ENCODE measurements at places on chromosomes 12 and 14. TPM values are rescaled to one million over a fixed set of nuclear protein-coding genes. Genes with fewer than 3 reads are reported as not detected.

- peak; percentile 93 for DNase-seq
Measured at GRCh38 chr12:96471368-96472050, 17.9 kb upstream of the CFAP54 start.

GRCh38 chr12:71008616-71009015 lies 88.1 kb upstream of the PTPRR start:
- no peak for DNase-seq

VDR gene
- 25.5 TPM for polyA plus RNA-seq

GRCh38 chr12:91622981-91623380 lies 440.4 kb upstream of the DCN start:
- no peak for DNase-seq

GRCh38 chr12:119391673-119392072 lies 57.1 kb downstream of the CCDC60 start:
- no peak for DNase-seq

DNA sequence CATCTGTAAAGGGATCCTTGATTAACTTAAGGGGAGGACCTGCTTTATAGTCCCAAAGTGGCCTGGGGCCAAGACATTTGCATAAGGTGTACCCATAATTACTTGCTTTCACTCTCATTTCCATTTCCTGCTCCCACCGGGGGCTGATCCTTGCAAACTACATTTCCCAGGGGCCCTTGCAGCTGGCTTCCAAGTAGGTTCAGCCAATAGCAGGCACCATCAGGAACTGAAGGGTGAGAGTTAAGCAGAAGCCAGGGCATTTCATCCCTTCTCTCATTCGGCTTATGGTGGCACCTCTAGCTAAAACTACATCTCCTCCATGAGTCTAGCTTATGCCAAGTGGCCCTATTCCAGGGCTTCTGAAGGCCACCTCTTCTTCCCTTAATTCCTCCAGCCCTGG lies 88.8 kb downstream of the CCDC60 start:
- no peak for DNase-seq

TRPV4 gene
- 2.6 TPM for polyA plus RNA-seq

Measured in GM23248 (cell line).